ENCODE measurements at places on chromosomes 2 and 18. TPM values are rescaled to one million over a fixed set of nuclear protein-coding genes. Genes with fewer than 3 reads are reported as not detected.

DNA sequence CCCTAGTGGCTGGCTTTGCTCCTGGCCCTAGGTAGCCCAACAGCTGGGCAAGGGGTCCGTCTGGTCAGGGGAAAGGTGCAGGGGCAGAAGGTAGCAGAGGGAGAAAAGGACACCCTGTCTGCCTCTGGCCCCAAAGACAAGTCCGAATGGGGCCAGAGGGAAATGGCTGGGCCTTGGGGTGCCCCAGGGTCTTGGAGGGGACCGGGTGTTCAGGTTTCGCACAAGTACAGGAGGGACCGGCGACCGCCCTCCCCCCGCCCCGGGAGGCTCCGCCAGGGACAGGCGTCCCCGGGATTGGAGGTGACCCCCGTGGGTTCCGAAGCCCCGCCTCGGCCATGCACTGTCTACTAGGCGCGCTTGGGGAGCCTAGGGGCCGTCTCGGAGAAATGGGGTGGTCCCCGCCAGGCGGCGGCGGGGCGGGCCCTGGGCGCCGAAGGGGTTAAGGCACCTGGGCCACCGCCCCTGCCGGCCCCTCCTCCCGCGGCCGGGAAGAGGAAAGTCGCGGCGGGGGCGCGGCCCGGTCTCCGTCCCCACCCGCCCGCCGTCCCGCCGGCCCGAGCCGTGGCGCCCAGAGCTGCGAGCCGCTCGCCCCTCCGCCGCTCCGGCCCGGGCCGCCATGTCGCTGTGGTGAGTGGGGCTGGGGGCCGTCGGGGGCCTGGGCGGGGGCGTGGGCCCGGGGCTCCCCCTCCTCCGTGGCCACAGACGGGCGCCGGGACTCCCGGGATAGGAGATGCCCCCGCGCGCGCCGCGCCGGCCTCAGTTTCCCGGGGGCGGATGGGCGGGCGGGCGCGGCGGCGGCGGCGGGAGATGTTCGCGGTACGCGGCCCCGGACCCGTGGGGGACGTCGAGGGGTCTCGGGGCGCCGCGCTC, at the start of gene B3GNT7:
Gene B3GNT7, plus strand, starts transcription at position 523 of the 870 bp plus-strand sequence. Its CDS starts 94 bp downstream, at position 617.
- DNase-seq = no peak

GRCh38 chr2:43826305-43827250, 12.1 kb downstream of the ABCG5 start:
- no peak for DNase-seq

GRCh38 chr2:165743442-165743841, 50.6 kb downstream of the GALNT3 start:
- no peak for DNase-seq

LYPD6B gene
- 0.21 TPM for polyA plus RNA-seq

CARF gene
- 6.2 TPM for polyA plus RNA-seq

CCL20 gene
- not detected for polyA plus RNA-seq

GRCh38 chr2:46854260-46854659, 61.3 kb downstream of the MCFD2 start:
- DNase-seq = no peak

DNA sequence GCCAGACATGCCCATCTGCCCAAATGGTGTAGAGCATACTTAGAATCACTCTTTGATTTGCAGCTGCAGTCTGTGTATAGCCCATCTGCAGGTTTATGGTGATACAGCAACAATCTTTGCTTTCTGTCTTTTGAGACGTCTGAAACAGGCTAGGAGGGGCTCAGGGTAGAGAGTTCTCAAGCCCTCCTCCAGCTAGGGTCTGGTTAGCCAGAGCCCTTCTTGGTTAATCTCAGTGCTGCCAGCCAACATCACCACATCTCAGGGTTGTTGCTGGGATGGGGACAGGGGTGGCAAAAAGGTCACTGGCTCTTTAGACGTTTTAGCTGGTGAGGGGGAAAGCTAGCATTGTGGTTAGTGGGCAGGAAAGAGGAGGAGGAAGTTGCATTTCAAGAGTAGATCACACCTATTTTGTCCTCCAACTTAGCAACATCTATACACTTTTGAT, 136.6 kb upstream of the ACAA2 start:
- no peak for DNase-seq

DNA sequence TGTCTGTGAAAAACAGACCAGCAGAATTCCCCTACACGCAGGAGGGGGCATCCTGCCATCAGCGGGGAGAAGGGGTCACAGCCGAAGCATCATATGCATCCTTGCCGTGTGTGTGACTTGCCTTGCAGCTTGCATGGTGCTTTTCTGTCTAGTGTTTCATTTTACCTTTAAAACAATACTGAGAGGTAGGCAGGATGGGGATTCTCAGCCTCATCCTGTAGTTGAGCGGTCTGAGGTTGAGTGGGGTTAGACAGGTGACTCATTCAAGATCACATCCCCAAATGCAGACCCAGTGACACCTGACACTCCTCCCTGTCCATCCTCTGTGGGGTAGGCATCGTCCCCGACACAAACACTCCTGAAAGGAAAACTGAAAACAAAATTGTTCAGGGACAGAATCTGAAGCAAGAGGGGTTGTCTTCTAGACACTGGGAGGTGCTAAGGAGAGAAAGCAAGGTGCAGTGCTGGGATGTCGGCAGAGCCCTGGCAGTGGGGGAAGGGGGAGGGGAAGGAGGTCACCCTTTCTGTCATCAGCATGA, 7.9 kb downstream of the ARL4C start:
- no peak for DNase-seq

GRCh38 chr2:202909394-202910192, 1.9 kb downstream of the WDR12 start:
- no peak for DNase-seq

GRCh38 chr2:237278568-237278967, 135.4 kb downstream of the COL6A3 start:
- DNase-seq = no peak

GRCh38 chr18:59842947-59843346, 56.8 kb upstream of the PMAIP1 start:
- DNase-seq = no peak

VIL1 gene
- polyA plus RNA-seq = not detected

SPATA3 gene
- polyA plus RNA-seq = not detected

TUBA4B gene
- not detected for polyA plus RNA-seq

CD226 gene
- 0.04 TPM for polyA plus RNA-seq

- DNase-seq = no peak
Measured at GRCh38 chr2:112277596-112278220, 2.3 kb downstream of the ZC3H6 start.

MOGAT1 gene
- polyA plus RNA-seq = not detected

- peak; percentile 36 for DNase-seq
Measured at GRCh38 chr2:145635706-145636427, 1115.9 kb upstream of the ZEB2 start.

GRCh38 chr18:69968039-69968438, 20.4 kb upstream of the CD226 start:
- no peak for DNase-seq

DNA sequence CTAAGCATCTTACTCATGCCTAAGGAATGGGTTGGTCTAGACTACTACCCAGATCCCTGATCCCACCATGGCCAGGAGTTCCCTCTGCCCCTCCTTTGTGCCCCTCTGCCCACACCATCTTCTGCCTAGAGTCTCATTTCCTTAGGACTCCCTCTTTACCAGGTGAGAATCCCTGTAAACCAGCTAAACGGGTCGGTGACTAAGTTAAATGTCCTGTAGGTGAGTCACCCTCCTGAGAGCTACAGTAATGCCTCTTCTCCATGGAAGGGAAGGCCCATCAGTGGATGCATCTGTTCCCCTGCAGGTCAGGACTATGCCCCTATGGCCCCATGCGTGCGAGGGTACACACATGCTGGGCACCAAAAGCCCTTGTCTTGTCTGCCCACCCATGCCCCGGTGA, 25.4 kb downstream of the PTGR3 start:
- DNase-seq = no peak
